NCI-H146 (cell line): ENCODE measurements at places on chromosomes 16 and 17.

DNA sequence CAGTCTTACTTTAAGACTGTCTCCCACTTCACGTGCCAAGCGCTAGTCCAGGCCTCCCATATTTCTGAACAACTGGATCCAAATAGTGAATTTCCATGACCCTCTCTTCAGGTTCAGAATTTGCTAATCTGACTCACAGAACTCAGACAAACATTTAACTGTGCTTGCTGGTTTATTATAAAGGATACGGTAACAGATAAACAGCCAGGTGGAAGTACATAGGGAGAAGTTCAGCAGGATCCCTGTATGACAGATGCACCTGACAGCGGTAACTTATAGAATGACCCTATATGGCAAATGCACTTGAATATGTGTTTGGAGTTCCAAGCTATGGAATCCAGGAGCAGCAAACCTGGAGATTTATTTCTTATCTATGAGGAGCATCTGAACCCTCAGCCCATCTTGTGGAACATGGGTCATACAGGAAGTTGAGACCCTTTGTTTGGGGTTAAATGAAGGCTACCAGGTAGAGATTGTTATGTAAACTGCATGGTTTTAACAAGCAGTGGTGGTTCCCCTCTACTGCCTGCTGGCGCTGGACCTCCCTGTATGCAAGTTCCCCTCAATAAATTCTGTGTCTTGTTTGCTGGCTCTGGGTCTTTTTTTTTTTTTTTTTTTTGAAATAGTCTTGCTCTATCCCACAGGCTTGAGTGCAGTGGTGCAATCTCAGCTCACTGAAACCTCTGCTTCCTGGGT is 622.6 kb downstream of the KCNJ2 start:
- DNase-seq = peak; percentile 15

- DNase-seq = no peak
Measured at GRCh38 chr16:57622361-57623250, 5.8 kb upstream of the ADGRG1 start.

- no peak for DNase-seq
Measured at GRCh38 chr17:48162946-48163506, 55.5 kb downstream of the SNX11 start.

DNA sequence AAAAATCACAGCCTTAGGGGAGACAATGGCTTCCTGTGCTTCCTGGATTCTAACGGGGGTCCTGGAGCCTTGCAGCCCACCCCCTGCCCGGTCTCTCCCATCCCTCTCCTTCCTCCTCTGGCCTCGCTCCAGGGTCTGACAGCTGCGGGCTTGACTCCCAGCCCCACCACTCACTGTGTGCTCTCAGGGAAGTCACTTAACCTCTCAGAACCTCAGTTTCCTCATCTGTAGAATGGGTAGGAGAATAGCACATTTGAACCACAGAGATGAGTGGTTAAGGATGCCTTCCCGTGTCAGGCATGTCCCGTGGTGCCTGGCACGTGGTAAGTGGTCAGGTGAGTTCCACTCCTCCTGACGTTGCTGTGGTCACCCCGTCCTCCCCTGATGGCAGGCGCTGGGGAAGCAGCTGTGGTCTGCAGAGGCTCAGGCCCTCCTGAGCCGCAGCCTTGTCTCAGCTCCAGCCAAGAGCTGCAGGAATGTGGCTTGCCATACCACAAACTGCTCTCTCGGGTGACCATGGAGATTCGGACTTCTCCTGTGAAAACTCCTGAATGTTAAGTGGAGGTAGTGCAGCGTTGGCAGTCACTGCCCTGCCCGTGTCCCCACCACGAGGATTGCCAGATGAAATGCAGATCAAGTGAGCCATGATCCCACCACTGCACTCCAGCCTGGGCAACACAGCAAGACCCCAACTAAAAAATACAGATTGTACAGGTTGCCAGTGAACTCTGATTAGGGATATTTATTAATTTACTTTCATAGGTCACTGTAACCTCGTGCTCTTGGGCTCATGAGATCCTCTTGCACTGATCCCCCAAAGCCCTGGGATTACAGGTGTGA is 85.7 kb downstream of the NT5M start:
- no peak for DNase-seq

DNA sequence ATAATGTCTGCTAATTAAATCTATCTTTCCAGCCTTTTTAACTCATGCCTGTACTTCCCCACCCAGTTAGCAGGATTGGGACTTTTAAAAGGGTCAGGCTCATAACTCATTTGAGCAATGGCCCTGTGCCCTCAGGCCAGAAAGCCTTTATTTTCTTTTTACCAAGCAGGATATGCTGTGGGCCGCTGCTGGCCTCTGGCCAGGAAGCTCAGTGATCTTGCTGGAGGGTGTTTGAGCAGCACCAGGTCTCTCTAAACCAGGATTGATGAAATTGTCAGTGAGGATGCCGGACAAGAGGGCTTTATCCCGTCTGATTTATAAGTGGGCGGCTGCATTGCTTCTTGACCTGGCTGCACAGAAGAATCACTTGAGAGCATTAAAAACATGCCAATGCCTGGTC is 187.8 kb downstream of the RAB11FIP4 start:
- DNase-seq = peak; percentile 88

DNA sequence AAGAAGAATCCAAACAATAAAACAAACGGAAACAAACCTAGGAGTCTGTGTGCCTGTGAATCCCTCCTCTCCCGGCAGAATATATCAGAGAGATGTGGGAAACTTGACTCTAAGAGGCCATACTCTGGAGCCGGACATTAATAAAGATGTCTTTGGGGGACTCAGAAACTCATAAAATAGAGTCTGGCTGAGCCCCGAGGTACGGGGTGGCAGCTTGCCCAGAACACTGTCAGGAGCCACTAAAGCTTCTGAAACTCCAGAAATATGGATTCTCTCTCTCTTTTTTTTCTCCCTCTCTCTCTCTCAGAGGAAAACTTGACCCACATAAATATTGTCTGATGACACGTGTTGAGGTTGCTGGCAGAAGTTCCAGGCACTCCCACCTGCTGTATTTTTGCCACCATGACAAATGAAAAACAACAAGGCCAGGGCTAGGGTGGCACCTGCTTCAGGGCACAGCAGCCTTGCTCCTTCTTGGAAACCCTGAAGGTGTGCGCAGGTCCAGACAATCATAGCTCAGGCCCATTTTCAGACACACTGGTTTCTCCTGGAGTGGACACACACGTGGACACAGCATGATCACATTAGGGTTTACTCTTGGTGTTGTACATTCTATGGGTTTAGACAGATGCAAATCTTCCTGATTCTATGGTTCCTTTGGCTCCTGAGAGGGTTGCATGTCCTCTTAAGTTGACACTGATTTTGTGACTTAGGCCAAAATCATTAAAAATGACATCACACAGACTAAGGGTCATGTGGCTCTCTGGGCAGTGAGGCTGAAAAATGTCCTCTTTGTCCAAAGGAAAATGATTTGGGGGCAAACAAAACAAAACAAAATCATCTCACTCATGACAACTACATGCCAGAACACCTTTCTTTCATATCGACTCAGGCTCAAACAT is 282.6 kb upstream of the IRX3 start:
- DNase-seq = no peak

DNA sequence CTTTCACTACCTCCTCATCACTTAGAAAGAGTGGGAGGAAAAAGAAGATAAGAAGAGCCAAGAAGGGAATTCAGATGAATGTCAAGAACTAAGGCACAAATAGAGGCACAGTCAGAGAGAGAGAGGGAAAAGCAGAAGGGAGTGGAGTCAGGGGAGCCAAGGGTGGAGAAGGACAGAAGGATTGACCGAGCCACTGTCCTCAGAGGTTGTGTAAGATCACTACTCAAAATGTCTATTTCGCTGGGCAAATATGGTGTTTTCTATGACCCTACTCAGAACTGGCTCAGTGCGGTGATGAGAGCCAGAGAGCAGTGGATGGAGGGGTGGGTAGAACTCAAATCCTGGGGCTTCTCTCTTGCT is 139.2 kb upstream of the HS3ST2 start:
- no peak for DNase-seq

DNA sequence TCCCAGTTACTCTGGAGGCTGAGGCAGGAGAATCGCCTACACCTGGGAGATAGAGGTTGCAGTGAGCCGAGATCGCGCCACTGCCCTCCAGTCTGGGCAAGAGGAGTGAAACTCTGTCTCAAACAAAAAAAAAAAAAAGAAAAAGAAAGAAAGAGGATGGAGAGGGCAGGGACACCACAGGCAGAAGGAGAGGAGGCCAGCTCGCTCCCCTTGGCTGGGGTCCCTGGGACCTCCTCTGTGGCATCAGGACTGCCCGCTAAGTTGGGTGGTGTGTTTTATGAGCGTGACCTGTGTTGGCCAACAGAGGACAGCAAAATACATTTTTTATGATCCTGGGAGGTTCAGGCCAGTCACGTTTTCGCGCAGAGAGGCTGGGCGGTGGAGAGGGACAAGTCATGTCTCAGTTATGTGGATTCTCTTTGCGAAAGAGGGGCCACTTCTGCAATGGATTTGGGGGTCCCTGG is 229.6 kb downstream of the MRTFB start:
- DNase-seq = peak; percentile 80

GRCh38 chr17:27318633-27319032 is 24.7 kb downstream of the WSB1 start:
- no peak for DNase-seq
